GM12892 (cell line): ENCODE measurements at places on chromosomes 16 and 17.

DNA sequence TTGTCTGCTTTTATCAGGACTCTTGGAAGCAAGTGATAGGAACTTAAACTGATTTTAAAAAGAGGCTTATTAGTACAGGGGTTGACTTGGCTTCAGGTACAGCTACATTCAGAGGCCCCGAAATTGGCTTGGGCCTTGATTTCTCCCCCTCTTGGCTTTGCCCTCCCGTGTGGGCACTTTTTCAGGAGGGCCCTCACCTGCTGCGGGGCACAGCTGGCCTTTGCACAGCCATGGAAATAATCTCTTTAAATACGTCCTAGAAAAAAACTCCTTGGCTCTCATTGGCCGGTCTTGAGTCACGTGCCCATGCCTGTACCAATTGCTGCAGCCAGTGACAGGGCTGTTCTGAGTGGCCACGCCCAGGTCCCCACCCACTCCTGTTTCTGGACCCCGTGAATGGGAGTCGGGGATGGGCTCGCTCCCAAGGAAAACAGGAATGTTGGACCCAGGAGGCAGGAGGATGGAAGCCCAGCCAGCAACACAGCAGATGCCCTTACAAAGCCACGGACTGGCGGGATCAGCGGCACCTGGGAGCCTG, 15.0 kb downstream of the CA5A start:
- no peak for DNase-seq

- no peak for DNase-seq
Observed at GRCh38 chr16:53864819-53865493, 161.0 kb downstream of the FTO start.

GRCh38 chr17:40224718-40225550, 5.8 kb downstream of the WIPF2 start:
- DNase-seq, result no peak

- no peak for DNase-seq
Observed at GRCh38 chr17:44558334-44558709, 1.0 kb downstream of the FZD2 start.

DNA sequence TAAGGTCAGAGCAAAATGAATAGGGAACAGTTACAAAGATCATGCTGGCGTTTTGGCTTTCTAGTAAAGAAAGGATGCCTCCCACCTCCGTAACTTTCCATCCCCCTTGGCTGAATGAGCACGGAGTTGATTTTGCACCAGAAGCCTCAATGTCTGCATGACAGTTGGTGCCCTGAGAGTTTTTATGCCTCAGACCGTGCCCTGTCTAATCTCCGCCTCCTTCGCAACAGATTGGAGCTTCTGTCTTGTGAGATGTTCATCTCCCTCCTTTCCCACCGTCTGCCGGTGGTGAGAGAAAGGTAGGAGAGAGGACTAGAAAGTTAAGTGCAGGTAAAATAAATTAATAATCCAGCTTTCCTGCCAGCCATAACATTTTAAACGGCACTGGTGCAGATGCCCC, 1.9 kb downstream of the HS3ST4 start:
- DNase-seq, result no peak
